ENCODE measurements at places on chromosomes 5 and 9.

GRCh38 chr9:20511686-20512085 lies 110.6 kb downstream of the MLLT3 start:
- no peak for DNase-seq

DNA sequence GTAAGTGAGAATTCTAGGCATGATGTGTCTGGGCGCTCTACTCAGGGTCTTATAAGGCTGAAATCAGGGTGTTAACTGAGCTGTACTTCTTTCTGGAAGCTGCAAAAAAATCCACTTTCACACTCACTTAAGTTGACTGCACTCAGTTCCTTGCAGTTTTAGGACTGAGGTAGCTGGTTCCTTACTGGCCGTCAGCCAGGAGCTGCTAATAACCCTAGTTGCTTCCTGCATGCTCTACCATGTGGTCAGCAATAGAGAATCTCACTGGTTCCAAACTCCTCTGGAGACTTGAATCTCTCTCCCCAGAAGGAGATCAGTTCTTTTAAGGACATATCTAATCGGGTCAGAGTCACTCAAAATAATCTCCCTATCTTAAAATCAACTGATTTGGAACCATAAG lies 911.2 kb downstream of the EFNA5 start:
- DNase-seq, result no peak

DNA sequence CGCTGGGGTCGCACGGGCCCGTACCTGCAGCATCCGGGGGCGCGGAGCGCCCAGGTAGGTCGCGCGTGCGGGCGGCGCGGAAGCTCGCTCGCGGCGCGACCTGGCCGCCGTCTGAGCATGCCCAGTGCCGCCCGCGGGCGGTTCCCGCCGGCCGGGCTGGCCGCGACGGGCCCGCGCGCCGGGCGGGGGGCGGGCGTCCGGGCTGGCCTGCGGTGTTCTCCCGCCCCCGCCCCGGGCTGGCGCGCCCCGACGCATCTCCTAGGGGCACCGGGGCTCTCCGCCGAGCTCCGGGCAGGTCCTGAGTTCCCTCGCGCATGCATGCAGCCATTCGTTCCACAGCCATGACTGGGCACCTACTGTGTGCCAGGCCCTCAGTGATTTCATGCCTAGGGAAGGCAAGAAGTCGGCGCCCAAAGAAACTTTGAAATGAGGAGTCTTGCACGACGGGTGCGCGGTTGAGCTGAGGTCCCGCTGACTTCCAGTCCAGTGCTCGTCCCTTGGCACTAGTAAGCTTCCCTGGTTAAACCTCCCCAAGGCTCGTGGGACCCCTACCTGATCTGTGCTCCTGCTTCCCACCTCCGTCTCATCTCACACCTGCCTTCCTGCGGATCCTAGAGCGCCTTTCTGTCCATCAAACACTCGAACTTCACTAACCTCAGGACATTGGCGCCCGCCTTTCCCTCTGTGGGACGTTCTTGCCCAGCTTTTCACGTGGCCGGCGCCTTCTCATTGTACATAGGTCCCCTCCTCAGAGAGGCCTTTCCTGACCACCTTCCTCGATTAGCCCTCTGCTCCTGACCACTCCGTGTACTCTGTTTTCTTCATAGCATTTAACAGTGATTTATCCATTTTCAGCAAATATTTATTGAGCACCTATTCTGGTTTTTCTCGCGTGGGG lies at the start of gene PTPN3:
Gene PTPN3, minus strand, starts transcription at position 113 of the 898 bp plus-strand sequence. CDS start 34,873 bp downstream, outside the sequence.
- DNase-seq, result no peak

DNA sequence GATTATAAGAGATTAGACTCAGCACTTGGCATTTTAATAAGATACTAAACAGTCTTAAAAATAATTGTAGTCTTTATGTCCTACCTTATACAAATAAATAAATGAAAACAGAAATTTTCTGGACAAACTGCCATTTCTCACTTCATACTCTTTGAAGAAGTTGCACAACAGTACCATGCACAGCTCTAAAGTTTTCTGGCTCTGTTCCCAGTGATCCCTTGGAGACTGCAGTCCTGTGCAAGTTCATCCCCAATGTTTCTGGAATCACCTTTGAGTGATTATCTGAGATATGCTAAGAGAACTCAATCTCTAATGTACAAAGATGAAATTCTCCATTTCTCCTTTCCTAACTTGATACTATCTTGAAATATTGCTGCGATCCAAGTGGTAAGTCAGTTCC lies 330.4 kb upstream of the EDIL3 start:
- DNase-seq, result no peak

GRCh38 chr9:114829574-114830440 lies 24.0 kb upstream of the TNFSF15 start:
- DNase-seq, result no peak

DNA sequence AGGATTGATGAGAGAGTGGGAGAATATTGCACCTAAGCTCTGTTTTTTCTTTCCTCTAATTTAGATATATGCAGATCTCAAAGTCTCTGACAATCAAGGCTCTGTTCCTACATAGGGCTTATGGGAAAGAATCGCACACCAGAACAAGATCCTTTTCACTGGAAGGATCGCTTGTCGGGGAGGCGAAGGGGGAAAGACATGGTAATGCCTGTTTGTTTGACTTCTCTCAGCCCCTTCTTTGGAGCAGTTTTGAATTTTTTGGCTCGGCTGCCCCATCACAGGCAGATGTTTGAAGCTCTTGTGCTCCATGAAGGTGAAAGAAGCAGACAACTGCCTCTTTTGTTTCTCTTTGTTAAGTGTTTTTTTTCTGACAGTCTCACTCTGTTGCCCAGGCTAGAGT lies 599.9 kb upstream of the ZNF608 start:
- no peak for DNase-seq

DNA sequence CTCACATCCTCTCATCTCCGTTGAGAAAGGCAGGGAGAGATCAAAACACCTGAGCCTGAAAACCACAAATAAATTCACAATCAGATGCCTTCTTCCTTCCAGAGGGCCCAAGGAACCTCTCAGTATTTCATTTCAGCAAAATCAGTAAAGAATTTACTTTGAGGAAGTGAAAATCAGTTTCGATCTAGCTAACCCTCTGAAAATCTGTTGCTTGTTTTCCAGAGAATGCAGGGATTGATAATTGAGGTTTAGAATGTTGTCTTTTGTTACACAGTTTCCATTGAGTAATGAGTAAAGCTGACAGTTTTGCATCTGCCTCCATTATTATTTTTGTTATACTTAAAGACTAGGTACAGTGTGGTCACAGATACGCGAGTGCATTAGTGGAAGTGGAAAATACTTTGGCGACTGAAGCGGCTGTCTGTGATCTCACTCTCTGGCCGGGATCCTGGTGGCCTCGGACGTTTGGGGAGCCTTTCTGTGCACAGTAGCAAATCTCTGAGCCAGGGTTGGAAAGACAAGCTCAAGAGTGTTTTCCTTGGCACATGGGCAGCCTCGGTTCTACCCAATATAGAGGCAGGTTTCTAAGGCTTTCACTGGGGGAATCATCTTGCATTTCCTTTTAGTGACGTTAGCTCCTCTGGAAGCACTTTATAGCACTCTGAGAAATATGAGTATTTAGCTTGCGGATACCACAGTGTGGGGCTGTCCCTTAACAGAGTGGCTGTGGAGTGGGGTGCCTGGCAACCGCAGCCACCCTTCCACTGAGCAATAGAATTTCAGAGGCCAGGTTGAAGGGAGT lies 32.2 kb upstream of the ANGPTL2 start:
- no peak for DNase-seq

DNA sequence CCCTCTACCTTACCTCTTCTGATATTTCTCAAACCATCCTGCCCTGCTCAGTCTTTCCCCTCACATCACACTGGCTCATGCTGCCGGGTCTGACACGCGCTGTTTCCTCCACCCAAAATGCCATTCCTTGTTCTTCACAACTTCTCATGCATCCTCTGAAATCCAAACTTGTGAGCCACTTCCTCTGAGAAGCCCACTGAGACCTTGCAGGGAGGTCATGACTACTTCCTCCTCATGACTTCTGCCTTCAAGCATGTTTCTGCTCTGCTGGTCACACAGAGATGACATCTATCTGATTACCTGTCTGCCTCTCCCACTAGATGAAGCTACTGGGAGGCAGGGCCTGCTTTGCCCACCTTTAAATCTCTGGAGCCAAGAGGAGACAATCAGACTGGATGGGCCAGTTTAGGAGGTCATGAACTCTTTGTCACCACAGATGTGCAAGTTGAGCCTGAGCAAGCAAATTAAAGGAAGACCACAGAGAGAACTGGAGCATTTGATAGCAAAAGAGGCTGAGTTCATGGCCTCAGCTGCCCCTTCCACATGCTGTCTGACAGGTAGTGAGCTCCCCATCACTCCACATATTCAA lies 119.8 kb upstream of the TBC1D2 start:
- no peak for DNase-seq

DNA sequence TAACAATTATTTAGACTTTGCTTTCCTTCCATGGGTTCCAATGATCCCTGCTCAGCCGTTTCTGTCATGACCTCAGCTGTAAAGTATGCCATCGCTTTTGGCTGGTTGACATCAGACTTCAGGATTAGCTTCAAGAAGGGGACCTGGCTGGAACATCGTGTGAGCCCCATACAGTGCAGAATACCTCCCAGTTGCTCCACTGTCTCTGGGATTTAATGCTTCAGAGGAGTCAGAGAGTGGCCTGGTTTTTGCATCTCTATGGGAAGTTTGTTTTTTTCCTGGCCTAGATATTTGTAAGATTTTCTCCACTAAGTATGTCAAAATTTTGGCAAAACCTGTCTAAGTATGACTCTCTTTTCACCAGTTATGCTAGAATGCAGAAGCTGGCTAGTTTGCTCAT lies 216.9 kb downstream of the GABBR2 start:
- no peak for DNase-seq

GRCh38 chr5:149959406-149960236 lies 937 bp upstream of the SLC26A2 start:
- peak; percentile 76 for DNase-seq

- DNase-seq, result no peak
Measured at GRCh38 chr5:168784454-168784853, 205.3 kb upstream of the PANK3 start.

DNA sequence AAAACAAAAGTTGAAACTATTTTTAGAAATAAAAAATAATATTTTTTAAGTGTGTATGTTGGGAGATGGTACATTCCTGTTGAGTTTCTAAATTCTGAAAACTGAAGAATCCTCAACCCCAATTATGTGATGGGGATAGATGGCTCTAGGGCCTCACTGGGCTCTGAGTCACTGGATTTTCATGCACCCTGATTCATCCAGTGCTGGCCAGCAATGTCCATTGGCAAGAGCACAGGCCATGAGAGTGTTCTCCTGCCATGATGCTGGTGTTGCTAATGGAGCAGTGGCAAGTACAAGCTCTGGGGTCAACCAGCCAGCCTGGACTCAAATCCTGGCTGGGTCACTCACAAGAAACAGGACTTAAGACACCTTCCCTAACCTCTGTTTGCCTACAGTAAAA lies 23.3 kb downstream of the SMIM23 start:
- DNase-seq, result no peak

- no peak for DNase-seq
Measured at GRCh38 chr5:35061211-35061770, 13.5 kb upstream of the AGXT2 start.

DNA sequence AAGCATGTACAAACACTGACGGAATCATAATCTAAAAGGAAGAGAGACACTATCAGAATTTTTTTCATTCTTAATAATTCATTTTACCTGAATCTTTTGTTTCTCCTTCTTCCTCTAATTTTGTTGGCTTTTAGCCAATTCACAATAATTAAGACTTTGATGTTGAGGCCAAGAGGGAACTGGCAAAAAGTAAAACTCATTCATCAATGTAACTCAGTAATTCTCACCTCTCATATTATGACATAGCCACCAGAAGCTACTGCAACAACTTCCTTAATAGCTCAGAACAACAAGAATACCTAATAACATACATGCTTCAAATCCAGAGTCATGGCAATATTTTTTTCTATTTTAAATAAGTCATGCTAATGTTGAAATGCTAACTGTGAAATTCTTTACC lies 64.5 kb downstream of the MCTP1 start:
- DNase-seq, result no peak

DNA sequence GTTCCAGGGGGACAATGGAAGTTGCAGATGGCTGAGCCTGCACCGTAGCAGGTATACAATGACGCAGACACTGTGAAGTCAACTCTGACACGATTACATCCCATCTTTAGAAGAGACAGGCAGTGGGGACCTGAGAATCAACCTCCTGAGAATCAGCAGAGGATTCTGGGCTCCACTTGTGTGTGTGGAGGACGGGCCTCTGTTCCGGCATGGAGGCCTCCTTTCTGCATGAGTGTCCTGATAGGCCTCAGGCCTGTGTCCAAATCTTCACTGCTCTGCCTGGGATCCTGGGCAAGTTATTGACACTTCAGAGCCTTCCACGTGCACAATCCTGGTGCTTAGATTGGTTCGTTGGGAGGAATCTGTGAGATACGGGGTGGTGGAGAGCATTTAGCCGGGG lies 151.2 kb upstream of the COL5A1 start:
- DNase-seq, result no peak

DNA sequence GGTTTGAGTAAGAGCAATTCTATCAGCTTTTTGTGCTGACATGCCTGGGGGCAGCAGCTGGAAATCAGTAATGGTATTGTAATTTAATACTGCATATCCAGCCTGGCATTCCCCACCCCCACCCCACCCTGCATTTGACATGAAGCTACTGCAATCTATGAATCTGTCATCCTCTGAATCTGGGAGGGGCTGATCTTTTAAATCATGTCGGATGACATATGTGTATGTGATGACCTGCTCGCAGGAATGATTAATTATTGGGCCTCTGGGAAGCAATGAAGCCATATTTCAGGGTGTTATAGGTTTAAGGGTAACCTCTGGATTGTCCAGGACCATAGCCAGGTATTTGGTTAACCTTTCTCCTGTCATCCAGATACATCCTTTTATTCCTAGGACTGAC lies 64.6 kb upstream of the RASGRF2 start:
- no peak for DNase-seq

GRCh38 chr9:135879237-135879601 lies 28.1 kb downstream of the CAMSAP1 start:
- DNase-seq, result no peak
